ENCODE measurements at places on chromosomes 11 and 22.

DNA sequence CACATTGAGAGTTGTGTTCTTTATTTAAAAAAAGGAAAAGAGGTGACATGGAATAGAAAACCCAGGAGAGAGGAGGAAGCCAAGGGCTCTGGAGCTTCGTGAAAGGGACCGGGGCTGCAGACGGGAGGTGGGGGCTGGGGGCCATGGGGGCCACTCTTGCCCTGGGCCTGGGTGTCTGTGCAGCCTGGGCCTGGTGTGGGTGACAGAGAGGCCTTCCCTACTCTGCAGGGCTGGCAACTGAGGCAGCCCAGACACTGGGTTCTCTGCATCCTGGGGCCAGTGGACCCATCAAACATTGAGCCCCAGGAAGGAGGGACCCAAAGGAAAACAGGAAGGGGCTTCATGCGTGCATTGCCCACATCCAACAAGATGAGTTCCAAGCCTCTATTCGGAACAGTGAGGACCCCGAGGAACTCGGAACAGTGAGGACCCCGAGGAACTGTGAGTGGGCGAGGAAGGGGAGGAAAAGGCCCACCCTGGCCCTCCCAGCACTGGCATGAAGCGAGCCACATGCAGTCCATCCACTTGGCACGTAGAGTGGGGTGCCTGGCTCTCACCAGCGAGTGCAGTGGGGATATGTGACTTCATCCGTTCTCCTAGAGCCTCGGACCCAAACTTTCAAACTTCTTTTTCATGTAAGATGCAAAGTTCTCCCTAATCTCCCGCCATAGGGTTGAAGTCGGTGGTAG lies 1121.6 kb downstream of the BRD1 start:
- H3K4me1 ChIP-seq, result no peaks in the 10 kb centered on the region
- H3K27me3 ChIP-seq, result no peaks in the 10 kb centered on the region
- no peak overlapping the region for H3K4me3 ChIP-seq

GRCh38 chr11:93067881-93068390 lies 98.5 kb downstream of the MTNR1B start:
- H3K27ac ChIP-seq, result no peak overlapping the region
- no peaks in the 10 kb centered on the region for H3K27me3 ChIP-seq
- no peaks in the 10 kb centered on the region for H3K4me1 ChIP-seq
- H3K4me3 ChIP-seq, result no peak overlapping the region
- H3K36me3 ChIP-seq, result no peaks in the 10 kb centered on the region

DNA sequence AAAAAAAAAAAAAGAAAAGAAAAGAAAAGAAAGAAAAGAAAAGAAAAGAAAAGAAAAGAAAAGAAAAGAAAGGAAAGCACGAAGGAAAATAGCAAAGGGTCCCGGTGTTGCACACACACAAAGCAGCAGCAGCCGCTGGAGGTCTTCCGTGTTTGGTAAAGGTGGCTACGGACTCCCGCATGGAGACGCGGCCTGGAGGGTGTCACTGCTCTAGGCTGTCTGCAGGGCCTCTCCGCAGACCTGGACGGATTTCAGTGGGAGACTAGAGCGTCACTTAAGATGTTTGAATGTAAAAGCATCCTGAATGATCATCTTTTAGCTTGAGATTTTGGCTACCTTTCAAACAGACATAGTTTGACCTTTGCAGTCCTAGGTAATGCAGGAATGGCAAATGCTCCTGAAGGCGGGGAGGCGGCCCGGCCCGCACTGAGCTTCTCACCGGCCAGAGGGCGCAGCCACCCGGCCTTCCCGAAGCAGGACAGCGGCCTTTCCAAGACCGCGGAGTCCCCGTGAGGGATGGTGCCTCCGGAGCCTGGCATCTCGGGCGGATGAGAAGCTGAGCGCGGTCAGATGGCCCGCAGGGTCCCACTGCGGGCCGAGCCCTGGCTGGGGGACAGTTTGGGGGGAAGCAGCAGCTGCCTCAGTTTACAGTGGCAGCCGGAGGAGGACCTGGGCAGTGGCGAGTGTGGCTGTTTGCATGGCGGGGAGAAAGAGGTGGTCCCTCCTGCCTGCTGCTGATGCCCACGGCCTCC lies 18.5 kb downstream of the KRTAP5-5 start:
- no peak overlapping the region for H3K27ac ChIP-seq
- H3K27me3 ChIP-seq, result no peaks in the 10 kb centered on the region
- DNase-seq, result no peak
- 0 out of 2 replicates have a peak, but pooled peaks cover under 1% of the 10 kb centered on the region for H3K4me1 ChIP-seq
- H3K36me3 ChIP-seq, result no peaks in the 10 kb centered on the region

DNA sequence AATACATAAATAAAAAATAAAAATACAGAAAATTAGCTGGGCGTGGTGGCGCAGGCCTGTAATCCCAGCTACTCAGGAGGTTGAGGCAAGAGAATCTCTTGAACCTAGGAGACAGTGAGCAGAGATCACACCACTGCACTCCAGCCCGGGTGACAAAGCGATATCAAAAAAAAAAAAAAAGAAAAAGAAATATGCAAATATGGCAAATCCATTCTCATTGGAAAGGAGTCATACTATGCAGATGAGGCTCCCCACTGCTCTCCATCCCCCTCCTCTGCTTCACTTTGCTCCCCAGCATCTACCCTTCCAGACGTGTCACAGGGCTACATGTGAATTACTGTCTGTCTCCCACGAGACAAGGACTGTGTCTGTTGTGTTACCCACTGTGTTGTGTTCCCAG lies 36.3 kb upstream of the PDGFB start:
- H3K27me3 ChIP-seq, result no peaks in the 10 kb centered on the region
- no peak overlapping the region for H3K4me3 ChIP-seq
- H3K4me1 ChIP-seq, result peaks cover 32% of the 10 kb centered on the region
- H3K27ac ChIP-seq, result 0 out of 2 replicates have a peak overlapping the region, but pooled peaks have one; percentile 57

DNA sequence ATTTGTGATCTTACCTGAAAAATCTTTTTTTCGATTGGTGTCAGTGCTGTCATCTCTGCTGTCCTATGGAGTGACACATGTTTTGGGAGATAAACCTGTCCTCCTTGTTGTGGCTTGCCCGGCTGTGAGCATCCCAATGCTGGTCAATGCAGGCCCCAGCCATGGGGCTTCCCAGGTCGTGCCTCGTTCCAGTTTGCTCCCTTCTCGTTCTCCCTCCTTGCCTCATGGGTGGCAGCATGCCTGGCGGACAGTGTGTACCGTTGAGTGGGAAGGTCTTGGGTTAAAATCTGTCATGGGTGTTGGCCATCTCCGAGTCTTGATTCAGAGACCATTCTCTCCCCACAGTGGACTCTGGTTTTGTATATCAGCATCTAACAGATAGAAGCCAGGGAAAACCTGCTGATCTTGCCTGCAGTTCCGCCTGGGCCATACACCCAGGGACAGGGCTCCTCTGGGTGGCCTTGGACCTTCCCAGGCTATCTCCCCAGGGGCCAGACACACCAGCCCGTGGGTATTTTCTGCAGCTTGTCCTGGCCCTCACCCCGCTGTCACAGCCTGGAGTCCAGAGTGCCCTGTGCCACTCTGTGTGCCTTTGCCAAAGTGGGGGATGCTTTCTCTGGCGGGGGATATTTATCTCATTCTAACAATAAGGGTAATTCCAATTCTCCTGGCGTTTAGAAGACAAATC lies 208.1 kb downstream of the TBC1D22A start:
- peaks cover 2% of the 10 kb centered on the region for H3K36me3 ChIP-seq
- H3K4me3 ChIP-seq, result no peak overlapping the region
- no peak overlapping the region for H3K27ac ChIP-seq
- no peaks in the 10 kb centered on the region for H3K27me3 ChIP-seq

GRCh38 chr11:118649941-118650340 lies 29.5 kb downstream of the TREH start:
- H3K27me3 ChIP-seq, result no peaks in the 10 kb centered on the region
- H3K27ac ChIP-seq, result no peak overlapping the region
- DNase-seq, result no peak
- H3K4me3 ChIP-seq, result no peak overlapping the region
- peaks cover 5% of the 10 kb centered on the region for H3K36me3 ChIP-seq
- no peaks in the 10 kb centered on the region for H3K4me1 ChIP-seq

GRCh38 chr22:48256776-48257684 lies 1494.6 kb downstream of the TBC1D22A start:
- no peaks in the 10 kb centered on the region for H3K4me1 ChIP-seq
- no peak overlapping the region for H3K4me3 ChIP-seq
- H3K27me3 ChIP-seq, result peaks cover 2% of the 10 kb centered on the region
- H3K27ac ChIP-seq, result no peak overlapping the region
- H3K36me3 ChIP-seq, result no peaks in the 10 kb centered on the region
- no peak for DNase-seq

DNA sequence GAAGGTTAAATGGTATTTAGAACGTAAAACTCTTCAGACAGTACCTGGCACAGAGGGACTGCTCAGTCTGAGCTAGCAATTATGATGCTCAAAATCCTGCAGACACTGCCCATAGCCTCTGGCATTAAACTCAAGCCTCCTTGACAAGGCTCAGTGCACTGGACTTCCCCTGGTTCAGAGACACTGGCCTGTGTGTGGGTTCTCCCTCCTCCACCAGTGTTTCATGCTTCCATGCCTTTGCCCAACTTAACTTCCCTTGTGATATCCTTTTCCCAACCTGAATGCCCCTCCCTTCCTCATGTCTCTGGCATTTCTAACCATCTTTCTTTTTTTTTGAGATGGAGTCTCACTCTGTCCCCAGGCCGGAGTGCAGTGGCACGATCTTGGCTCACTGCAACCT lies 9.1 kb downstream of the LTBP3 start:
- H3K4me3 ChIP-seq, result no peak overlapping the region
- DNase-seq, result no peak
- H3K36me3 ChIP-seq, result no peaks in the 10 kb centered on the region
- H3K27me3 ChIP-seq, result no peaks in the 10 kb centered on the region
- H3K27ac ChIP-seq, result no peak overlapping the region
- H3K4me1 ChIP-seq, result peaks cover 21% of the 10 kb centered on the region

Measured in Panc1 (cell line).